Endothelial cell (in vitro differentiated cells): ENCODE measurements at places on chromosomes 2 and 18.

DNA sequence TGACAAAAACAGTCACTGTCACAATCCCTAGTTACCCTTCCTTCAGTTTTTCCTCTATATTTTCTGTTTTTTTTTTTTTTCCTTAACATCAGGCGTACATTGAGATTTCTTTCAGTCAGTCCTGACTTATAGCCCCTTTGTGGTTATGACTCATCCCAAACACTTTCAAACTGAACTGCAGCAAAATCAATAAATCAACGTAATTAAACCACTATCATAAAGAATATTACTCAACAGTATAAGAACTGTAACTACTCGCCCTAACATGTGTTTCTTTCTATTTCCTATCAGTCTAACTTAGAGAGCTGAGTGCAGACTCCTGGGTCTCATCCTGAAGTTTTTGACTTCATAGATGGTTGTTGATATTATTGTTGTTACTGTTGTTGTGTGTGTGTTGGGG, 523.5 kb downstream of the LRRTM4 start:
- DNase-seq = no peak

DNA sequence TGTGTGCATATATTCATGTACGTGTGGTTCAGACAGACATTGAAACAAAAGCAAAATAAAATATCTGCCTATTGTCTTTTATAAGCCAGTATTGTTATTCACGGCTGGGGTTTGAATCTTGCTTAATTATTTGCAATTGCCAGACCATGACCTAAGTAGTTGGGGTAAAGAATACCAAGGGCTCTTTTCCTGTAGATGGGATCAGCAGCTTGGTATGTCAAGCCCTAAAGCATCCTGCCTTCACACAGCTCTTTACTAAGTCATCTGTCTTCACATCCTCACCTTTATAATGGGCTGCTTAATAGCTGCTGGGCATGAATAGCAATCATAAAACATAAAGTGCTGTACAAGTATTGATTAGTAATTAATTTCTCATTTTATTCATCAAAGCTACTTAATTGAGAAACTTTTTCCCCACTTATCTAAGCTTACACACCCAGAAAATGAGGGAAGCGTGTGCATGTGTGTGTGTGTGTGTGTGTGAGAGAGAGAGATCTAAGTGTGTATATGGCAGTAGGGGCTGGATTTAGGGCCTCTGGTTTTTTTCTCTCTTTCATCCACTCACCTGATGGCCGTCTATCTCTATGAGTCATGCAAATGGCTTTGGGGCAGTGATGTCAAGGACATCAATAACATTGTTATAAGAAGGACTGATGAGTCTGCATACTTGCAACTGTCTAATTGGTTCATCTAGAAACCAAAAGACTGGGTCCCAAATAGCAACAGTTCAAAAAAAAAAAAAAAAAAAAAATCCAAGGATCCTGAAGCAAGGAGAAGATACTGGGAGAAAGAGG, 244.1 kb upstream of the TNP1 start:
- DNase-seq = no peak

DNA sequence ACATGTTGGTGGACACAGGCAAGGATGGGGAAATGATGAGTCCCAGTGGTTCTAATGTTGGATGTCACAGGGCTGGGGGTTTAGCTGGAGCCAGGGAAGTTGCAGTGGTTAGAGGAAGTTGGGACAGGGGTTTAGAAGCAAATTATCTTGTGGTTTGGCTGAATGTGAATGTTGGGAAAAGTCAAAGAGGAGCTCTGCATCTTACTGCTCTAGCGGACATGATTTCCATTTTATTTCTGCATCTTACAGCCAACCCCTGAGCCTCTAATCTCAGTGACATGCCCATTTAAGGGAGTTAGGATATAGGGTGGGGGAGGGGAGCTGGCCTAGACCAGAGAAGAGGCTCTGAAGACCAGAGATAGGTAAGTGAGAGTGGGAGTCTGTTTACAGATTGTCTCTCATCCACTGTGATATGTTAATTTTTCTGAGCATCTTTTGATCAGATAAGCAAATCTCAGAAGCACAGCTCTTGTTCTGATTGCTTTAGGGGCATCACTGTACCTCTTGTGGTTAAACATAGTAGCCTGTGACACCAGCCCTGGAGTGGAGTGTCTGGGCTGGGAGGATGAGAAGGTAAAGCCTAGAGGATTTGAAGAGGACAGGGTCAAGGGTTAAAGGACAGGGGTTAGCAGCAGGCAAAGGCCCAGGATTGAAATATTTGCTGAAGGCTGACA, 43.6 kb downstream of the SETBP1 start:
- DNase-seq = no peak

DNA sequence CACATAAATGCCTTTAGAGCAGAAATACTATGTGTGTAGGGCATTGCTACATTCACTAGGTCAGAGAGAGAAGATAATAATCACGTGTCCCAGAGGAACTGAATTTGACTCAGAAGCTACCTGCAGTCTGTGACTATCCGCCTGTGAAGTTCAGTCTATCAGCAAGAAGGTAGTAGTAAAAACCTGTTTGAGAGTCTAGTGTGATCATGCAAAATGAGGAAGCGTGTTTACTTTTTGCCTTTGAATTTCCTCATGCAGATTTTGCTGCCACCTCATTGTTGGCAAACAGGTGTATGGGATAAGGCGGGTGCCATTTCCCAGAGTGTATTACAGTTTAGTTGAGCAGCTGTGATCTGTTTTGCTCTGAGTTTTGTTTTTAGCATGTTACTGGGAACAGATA, 403.9 kb upstream of the FANCL start:
- DNase-seq = no peak
